ENCODE measurements at places on chromosomes 16 and 17.

DNA sequence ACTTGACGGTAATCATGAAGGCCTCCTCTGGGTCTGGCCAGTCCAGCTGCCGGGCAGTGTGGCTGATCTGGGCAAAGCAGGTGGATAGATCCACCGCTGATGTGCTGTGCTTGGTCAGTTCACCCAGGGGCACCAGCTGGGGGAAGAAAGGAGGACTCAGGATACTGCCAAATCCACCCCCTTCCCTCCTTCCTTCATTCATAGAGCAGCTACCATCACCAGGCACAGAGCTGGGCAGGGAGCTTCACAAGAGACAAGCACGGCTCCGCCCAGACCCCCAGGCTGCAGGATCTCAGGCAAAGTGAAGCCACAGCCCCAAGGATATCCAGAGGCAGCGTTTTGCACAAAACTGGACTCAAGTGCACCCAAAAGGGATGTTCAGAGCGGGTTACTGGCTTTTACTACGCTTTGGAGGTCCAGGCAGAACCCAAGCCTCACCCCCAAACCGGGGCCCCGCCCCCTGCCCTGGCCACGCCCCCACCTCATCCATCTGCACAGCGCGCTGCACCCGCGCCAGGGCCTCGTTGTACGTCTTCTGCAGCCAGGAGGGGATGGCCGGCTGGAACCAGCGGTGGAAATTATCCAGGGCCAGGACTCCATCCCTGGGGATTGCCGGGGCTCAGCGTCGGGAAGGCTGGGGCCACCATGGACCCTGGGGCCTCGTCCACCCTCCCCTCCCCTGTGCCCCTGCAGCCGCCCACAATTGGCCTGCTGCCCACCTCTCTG lies 9.1 kb downstream of the UNC13D start:
- no peak for DNase-seq

DNA sequence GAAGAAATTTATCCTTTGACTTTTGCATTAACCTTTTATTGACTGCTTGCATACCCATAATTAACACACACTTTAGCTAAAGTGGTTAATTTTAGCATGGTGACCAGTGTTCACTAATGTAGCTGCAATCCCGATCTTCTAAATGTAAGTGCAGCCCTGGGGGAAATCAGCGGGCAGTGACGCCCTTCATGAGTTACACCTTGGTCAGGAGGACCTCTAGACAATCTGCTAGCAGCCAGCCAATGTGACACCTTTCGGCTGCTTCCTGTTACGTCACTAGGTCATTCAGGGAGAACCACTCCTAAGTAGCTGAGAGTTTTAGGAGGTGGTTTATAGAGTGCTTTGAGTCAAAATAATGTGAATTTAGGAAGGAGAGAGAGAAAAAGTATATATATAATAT lies 180.5 kb downstream of the IRX3 start:
- no peak for DNase-seq

GRCh38 chr16:67158637-67159600 lies 790 bp downstream of the TRADD start:
- peak; percentile 59 for DNase-seq

GRCh38 chr16:14487579-14487978 lies 142.5 kb downstream of the PARN start:
- peak; percentile 21 for DNase-seq

GRCh38 chr16:1786242-1787055 lies 3.7 kb downstream of the NUBP2 start:
- no peak for DNase-seq

- no peak for DNase-seq
These were observed 6.9 kb downstream of the SLC12A4 start for GRCh38 chr16:67961551-67961957.

- DNase-seq, result peak; percentile 76
These were observed at the start of gene PMFBP1 for GRCh38 chr16:72172105-72173034. Gene PMFBP1 (minus strand): TSS chr16:72172155. CDS start chr16:72171208, 947 bp downstream.

- no peak for DNase-seq
These were observed 231.1 kb downstream of the CDH13 start for GRCh38 chr16:82857693-82858365.

DNA sequence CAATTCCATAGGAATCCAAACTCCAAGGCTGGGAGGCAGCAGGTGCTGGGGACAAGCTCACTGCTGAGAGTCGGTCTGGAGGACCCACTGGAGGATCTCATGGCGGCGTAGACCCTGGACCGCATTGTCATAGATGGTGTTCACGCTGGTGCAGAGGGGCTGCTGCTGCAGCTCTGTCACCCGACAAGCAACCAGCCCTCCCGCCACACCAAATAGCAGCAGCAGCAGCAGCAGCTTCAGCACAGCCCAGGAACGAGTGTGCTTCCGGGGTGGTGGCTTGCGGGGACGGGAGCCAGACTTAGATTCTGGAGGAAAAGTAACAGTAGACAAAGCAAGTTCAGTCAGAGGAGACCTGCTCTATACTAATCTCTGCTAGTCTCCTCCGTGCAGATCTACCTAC lies 9.9 kb downstream of the EME1 start:
- DNase-seq, result no peak

- peak; percentile 44 for DNase-seq
These were observed 57.8 kb downstream of the HLF start for GRCh38 chr17:55322453-55322985.

GRCh38 chr16:25419681-25420080 lies 162.0 kb upstream of the ZKSCAN2 start:
- DNase-seq, result no peak

GRCh38 chr17:3986939-3987335 lies 22.7 kb upstream of the ATP2A3 start:
- no peak for DNase-seq

- peak; percentile 52 for DNase-seq
These were observed 57.9 kb upstream of the MAF start for GRCh38 chr16:79658301-79659033.

- no peak for DNase-seq
These were observed 82.0 kb upstream of the ASIC2 start for GRCh38 chr17:33375103-33375502.

DNA sequence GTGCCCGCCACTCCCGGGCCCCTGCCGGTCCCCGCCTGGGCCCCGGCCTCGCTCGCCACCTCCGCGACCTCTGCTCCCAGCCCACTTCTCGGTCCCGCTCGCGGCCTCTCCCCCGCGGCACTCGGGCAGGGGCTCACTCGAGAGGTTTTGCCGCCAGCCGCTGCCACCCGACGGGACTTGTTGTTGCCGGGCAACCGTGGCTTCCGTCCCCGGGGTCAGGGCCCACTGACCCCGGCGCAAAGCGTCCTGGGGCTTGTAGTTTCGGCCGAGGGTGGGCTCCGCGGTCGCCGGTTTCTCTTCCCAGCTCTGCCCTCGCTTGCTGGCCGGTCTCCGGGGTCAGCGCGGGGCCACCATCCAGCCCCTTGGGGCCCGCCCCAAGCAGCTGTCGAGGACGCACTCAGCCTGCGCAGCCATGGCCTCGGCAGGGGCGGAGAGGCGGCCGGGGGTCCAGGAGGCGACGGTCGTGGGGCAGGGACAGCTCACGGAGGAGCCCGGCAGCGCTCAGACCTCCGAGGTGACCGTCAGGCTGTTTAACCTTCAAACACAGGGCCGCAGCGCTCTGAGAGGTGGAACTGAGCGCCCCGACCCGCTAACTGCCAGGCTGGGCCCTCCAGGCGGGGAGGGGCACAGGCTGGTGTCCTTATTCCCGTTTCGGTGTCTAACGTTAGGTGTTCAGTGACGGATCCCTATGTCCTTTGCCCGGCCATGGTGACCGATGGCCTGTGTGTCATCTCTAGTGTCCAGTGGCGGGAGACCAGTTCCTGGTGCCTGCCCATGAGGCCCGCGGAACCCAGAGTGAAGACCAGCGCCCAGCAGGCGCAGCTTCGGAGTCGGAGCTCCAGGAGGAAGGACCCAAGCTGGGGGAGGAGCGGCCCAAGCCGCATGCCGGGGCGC lies at the start of the genes C16orf86 and ENKD1:
Gene C16orf86 (plus strand): TSS at position 256 of the 894 bp plus-strand sequence. CDS start 157 bp downstream, at position 413.
Gene ENKD1 (minus strand): TSS at position 192 of the 894 bp plus-strand sequence. CDS start 308 bp downstream, outside the sequence.
- peak; percentile 80 for DNase-seq

DNA sequence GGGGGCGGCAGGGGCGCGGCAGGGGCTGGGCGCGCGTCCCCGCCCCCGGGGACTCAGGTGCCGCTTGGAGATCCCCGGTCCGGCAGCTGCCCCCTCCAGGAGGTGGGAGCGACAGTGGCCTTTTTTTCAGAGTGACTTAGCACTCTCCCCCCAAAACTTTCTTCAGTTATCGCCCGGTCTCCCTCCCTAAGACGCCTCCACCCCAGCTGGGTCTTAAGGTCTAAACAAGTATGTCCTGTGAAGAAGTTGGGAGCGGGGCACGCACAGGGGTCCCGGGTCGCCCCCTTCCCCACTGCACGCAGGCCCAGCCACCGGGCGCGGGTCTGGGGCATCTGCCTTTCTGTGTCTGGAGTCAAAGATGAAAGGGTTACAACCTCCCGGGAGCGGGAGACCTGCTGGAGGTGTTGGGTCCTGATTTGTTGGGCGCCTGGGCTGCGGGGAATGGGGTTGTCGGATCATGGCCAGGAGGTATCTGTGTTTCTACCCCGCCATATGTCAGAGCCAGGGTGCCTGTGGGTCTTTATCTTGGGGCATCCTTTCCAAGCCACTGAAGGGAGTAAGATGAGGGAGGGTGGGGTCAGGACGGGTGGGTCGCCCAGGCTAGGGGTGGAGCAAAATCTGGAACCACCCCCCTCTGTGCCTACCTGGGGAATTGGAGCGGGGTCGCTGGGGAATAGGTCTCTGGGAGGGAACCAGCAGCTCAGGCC lies 757 bp downstream of the FMNL1 start:
- no peak for DNase-seq

DNA sequence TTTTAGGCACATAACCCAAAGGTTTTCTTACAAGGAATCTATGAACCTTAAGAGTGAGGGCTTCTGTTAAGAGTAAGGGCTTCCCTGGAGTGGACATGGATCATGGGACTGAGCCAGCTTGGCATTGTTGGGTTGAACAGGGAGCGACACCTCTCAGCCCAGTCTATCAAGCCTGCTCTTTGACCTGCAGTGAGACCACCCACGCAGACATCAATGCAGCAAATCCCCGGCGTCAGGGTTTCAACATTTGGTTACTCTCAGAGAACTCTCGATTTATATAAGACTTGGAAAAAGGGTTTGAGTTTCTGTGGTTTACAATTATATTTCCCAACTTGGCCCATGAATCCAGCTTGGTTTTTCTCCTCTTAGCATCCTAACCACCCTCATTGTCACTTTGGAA lies 299.9 kb downstream of the WWOX start:
- DNase-seq, result no peak

GRCh38 chr17:8861495-8862181 lies 5.8 kb downstream of the PIK3R6 start:
- no peak for DNase-seq

DNA sequence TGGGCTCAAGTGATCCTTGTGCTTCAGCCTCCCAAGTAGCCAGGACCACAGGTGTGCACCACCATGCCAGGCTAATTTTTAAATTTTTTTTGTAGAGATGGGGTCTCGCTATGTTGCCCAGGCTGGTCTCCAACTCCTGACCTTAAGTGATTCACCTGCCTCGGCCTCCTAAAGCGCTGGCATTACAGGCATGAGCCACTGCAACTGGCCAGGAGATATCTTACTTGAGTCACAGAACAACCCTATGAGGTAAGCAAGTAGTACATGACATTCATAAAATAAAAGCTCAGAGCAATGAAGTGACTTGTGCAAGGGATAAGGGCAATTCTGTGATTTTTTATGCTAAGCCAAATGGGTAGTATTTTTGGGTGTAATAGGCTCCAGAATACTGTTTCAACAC lies 57.3 kb downstream of the CDC27 start:
- no peak for DNase-seq

DNA sequence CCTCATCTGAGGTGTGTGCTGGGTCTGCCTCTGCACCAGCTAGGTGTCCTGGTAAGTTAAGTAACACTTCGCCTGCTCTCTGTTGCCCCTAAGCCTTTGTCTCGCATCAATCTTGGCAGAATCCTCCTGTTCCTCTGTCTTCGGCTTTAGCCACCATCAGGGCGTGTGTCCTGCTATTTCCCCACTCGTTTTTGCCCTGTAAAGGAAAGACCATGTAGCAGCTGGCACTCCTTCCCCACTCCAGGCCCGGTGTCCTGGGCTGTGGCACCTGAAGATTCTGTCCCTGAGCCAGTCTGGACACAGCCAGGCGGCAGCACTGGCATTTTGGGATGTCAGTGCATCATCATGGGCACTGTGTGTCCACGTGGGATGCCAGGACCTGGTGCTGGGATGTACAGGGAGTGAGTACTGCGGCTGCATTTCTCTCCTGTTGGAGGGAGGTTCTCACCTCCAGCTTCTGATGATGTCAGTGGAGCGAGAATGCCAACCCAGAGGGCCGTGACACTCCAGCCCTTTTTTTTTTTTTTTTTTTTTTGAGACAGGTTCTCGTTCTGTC lies 26.2 kb upstream of the FOXK2 start:
- peak; percentile 41 for DNase-seq

DNA sequence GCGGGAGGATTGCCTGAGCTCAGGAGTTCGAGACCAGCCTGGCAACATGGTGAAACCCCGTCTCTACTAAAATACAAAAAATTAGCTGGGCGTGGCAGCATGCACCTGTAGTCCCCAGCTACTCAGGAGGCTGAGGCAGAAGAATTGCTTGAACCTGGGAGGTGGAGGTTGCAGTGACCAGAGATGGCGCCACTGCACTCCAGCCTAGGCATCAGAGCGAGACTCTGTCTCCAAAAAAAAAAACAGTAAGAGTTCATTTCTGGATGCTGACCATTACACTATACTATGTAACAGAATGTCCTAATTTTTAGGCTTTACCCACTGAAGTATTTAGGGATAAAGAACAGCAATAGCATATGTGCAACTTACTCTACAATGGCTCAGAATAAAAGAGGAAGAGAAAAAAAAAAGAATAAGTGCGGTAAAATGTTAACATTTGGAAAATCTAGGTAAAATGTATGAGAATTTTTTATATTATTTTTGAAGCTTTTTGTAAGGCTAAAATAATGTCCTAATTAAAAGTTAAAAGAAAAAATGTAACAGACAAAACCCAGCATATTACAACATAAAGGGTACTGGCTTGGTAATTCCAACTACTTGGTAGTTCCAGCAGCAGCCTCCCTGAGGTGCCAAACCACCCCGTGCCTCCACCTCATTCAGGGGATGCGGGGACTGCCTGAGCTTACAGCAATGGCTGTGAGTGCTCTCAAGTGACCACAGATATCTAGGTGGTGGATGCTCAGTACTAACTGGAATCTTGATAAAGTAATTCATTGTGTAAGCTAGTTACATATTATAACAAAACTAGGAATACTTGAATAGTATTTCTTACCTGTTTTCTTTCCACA lies 10.9 kb downstream of the COPS3 start:
- no peak for DNase-seq

- peak; percentile 71 for DNase-seq
These were observed 674 bp downstream of the TOM1L1 start for GRCh38 chr17:54901230-54901822.

DNA sequence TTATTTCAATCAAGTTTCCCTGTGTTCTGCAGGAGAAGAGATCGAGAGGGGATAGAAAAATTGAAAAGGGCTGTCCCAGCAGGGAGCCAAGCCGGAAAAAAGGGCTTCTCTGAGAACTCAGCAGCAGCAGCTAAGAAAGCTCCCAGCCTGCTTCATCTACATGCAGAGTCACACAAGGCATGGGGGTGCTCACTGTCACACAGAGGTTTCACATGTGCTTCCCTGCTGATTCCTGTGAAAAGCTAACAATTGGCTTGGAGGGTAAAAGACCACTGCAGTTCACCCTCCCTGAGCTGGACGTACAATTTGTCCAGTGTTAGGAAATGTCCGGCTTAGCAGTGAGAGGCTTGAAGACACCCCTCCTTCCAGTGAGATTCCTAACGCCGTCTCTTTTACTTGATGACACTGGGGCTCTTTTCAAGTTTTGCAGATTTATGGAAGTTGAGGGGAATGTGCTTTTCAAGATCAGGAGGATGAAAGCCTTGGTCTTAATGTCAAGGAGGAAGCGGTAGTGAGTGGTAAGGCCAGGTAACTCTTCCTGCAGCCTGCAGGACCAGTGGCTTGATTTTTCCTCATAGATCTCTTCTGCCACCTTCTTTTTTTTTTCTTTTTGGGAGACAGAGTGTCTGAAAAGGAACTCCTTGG lies 85.6 kb downstream of the WNT3 start:
- DNase-seq, result no peak

GRCh38 chr17:79261355-79262072 lies 186.9 kb downstream of the ENGASE start:
- no peak for DNase-seq

Measured in EL (cell line).